Cardiac ventricle fibroblast (primary cell): ENCODE measurements at places on chromosomes 3 and 15. TPM values are rescaled to one million over a fixed set of nuclear protein-coding genes. Genes with fewer than 3 reads are reported as not detected.

The TM2D3 gene
- total RNA-seq, result 25.9 and 33.1 TPM in 2 replicates

The SLC22A13 gene
- not detected in 2 replicates for total RNA-seq

The PATL2 gene
- total RNA-seq, result 0.10 and 0.12 TPM in 2 replicates

The KLF15 gene
- 21.3 and 21.9 TPM in 2 replicates for total RNA-seq

The GOLGA8H gene
- 0.15 and 0.81 TPM in 2 replicates for total RNA-seq

The CCR1 gene
- total RNA-seq, result 0.34 TPM in 1 of 2 replicates, not detected in the other

The TM4SF18 gene
- 1.1 and 1.2 TPM in 2 replicates for total RNA-seq

The XXYLT1 gene
- 19.5 and 25.8 TPM in 2 replicates for total RNA-seq

The POLQ gene
- 0.19 and 0.68 TPM in 2 replicates for total RNA-seq
